Ascending aorta (tissue), 2 donors: ENCODE measurements at places on chromosomes 4 and X.

DNA sequence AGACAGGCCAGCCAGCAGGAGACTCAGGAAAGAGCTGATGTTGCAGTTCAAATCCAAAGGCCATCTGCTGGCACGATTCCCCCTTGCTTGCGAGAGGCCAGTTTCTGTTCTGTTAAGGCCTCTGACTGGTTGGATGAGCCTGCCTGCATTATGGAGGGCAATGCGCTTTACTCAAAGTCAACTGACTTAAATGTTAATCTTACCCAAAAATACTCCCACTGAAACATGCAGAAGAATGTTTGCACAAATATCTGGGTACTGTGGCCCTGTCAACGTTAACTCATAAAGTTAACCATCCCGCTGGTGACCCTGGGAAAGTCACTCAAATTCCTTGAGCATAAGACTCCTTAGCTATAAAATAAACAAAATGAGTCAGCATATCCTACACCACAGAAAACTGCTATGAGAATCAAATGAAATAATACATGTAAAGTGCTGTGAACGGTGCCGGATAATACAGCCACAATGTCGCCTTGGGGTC lies 326.4 kb downstream of the EVC2 start:
- no peak for DNase-seq

DNA sequence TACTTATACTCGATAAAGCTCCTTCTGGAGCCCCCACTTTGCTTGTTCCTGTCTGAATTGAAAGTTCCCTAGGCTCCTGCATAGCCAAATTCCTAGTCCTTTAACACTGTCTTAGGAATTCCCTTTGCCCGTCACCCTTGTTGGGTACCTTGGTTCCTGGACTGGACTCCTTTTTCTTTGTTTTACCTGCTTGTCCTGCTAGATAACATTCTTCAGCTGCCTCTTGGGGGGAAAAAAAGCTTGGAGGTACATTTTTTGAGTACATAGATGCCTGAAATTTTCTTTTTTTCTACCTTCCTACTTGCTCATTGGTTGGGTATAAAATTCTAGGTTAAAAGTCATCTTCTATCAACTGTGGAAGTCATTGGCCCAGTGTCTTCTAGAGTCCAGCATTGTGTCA lies 154.8 kb upstream of the RAPGEF2 start:
- no peak for DNase-seq

DNA sequence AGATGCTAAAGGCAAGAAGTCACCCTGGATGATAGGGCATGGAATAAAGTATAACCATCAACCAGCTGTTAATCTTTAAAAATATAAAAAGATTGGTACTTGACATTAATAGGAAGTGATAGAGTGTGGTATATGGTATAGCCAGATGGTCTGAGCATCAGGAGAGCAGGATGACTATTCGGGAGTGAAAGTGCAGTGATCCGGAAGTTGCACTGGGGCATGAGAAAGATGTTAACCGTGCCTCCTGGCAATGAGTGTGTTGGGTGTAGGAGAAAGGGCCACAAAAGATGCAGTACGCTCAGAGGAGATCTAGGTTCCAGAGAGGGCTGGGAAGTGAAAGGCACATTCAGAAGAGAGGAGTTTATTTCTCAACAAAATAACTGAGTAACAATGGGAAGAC lies 65.0 kb downstream of the TSPAN7 start:
- no peak for DNase-seq

- DNase-seq, result no peak
These were observed 38.3 kb upstream of the SPINK2 start for GRCh38 chr4:56859841-56860240.

DNA sequence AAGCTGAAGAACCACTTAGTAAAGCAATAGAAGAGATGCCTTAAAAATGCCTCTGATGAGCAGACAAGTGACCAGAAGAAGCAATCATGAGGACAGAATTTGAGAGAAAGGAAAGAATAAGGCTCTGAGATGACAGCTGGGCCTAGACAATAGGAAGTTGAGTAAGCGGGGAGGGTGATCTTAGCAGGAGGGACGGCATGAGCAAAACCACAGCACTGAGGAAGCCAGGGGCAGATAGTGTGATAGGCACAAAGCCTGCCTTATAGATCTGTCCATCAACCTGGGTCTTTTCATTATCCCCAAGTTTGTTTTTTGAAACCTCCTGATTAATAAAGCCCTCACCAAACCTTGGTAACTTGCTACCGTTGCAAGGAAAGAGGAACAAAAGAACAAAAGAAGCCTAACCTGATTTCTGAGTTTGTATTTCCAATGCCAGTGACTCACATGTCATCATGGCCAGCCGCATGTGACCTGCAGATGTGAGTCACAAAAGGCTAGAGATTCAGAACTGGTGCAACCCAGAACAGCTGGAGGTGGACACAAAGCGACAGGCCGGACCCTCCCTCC lies 55.7 kb upstream of the PPARGC1A start:
- DNase-seq, result peak; percentile 66

GRCh38 chr4:179755322-179755721 lies 2313.1 kb upstream of the AGA start:
- no peak for DNase-seq

GRCh38 chr4:140256941-140257340 lies 103.0 kb upstream of the MAML3 start:
- no peak for DNase-seq

DNA sequence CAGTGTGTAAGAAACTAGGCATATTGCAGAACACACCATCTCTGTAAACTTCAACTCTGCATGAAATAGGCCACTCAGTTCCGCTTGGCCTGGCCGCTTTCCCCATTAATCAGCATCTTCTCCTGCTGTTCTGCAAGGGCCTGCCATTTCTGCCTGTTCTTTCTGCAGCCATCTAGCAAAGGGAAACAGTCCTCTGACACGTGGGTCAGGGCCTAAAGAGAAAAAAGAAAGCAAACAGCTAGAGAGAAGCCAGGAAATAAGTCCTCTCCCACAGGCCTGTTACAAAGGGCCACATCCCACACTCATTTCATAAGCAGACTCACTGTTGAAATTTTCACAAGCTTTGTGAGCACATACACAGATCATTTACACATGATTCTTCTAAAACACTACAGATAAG lies 130.1 kb downstream of the PDE5A start:
- peak; percentile 69 for DNase-seq

GRCh38 chrX:39907964-39908661 lies 189.6 kb downstream of the BCOR start:
- peak; percentile 38 for DNase-seq

GRCh38 chr4:23959396-23960148 lies 69.7 kb upstream of the PPARGC1A start:
- DNase-seq, result no peak

- DNase-seq, result no peak
These were observed 433.9 kb upstream of the ATOH1 start for GRCh38 chr4:93394545-93395081.

DNA sequence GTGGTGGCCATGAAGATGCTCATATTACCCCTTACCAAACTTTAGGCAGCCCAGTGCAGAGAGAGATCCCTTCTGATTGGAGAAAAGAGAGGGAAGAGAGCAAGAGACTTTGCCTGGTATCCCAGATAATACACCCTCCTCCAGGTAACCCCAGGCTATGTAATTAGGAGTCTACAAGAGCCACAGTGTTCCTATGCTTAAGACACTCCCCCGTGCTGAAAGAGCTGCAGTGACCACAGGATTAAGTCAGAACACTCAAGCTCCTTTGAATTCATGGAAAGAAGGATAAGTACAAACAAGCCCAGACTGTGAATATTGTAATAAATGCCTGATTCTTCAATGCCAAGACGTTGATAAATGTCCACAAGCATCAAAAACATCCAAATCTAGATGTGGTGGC lies 41.4 kb downstream of the PABPC4L start:
- no peak for DNase-seq

GRCh38 chrX:17549107-17549651 lies 174.2 kb downstream of the NHS start:
- DNase-seq, result no peak

GRCh38 chr4:114012749-114013148 lies 33.3 kb upstream of the ARSJ start:
- DNase-seq, result no peak

GRCh38 chr4:177320721-177321120 lies 11.0 kb downstream of the NEIL3 start:
- no peak for DNase-seq

- DNase-seq, result no peak
These were observed 118.4 kb downstream of the COL25A1 start for GRCh38 chr4:109183931-109184490.
